Stimulated activated CD4-positive, alpha-beta T cell treated with anti-CD3 and anti-CD28 coated beads, TNF-alpha, amount 100 ng/mL, for 4 hours (primary cell): ENCODE measurements at places on chromosomes 1 and 21.

DNA sequence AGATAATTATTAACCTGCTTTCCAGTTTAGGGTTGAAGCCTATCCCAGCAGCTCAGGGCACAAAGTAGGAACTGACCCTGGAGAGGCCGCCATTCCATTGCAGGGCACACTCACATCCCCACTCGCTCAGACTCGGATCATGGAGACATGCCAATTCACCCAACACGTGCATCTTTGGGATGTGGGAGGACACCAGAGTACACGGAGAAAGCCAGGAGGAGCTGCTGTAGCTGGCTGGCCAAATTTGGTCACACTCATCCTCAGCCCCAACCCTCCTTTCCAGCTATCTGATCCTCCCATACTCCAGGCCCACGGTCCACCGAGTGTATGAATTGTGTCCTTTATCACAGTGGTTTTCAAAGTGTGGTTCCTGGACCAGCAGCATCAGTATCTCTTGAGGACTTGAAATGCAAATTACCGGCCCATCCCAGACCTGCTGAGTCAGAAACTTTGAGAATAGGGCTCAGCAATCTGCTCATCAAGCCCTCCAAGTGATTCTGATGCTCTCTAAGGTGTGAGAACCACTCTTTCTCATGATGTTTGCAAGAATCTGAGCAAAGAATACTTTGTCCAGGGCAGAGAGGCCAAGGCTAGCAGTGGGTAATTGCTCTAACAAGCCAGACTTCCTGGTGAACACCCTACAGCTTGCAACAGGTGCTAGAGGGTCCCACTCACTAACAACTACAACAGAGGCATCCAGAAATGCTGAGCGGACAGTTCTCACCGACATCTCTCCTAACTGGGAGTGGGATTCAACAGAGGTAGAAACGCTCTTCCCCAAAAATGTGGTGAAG, 26.3 kb downstream of the IER5 start:
- no peak for DNase-seq

GRCh38 chr21:39911286-39912199, 44.3 kb downstream of the PCP4 start:
- no peak for DNase-seq

- no peak for DNase-seq
These were observed 958 bp downstream of the DDR2 start for GRCh38 chr1:162633081-162633762.

DNA sequence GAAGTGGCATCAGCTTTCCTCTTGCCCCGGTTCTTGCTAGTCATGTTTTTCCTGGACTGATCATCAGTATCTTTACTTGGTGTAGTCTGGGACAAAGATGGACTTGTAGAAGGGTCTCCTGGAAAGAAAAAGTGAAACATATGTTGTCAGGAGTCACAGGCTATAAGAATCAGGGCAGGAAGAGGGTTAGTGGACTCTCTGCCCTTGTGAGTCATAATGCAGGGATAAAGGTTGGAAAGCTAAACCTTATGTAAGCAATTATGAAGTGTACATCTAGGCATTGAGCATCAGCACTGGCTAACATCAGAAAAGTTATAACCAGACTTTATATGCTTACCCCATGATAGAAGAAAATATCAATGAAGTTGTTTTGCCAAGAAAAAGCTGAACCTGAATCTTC, 51.2 kb downstream of the XKR8 start:
- no peak for DNase-seq

- DNase-seq, result no peak
These were observed 5.6 kb upstream of the PCBP3 start for GRCh38 chr21:45637883-45638282.

DNA sequence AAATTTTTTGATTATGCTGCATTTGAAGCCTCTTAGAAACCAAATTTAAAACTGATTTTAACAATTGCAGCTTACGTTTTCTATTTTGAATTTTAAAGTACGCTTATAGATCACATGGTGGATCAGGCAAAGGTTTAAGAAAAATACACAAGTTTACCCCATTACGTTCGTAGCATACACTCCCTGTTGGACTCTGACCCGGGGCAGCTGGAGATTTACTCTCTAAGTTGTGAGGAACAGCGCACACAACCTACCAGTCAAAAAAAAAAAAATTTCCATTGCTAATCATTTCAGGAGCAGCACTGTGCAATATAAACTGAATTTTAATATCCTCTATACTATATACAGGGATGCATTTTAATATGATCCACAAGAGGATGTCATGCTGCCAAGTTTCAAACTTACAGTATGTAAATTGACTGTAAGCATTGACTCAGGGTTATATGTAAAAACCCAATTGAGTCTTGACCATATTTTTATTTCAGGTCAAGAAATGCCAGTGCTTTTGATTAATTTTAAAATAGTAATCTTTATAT, 20.4 kb downstream of the CSDE1 start:
- no peak for DNase-seq

- DNase-seq, result no peak
These were observed 446.6 kb downstream of the SIPA1L2 start for GRCh38 chr1:232183266-232183800.

GRCh38 chr1:109661391-109661790, 5.5 kb downstream of the GSTM4 start:
- no peak for DNase-seq
